Coronary artery (tissue), 2 donors: ENCODE measurements at places on chromosomes 7 and 10.

- no peak for DNase-seq
Measured at GRCh38 chr7:150356265-150356897, 12.2 kb upstream of the REPIN1 start.

GRCh38 chr10:114431414-114432135 is 27.3 kb upstream of the AFAP1L2 start:
- DNase-seq, result no peak

GRCh38 chr10:36712695-36713094 is 412.7 kb upstream of the ANKRD30A start:
- no peak for DNase-seq

DNA sequence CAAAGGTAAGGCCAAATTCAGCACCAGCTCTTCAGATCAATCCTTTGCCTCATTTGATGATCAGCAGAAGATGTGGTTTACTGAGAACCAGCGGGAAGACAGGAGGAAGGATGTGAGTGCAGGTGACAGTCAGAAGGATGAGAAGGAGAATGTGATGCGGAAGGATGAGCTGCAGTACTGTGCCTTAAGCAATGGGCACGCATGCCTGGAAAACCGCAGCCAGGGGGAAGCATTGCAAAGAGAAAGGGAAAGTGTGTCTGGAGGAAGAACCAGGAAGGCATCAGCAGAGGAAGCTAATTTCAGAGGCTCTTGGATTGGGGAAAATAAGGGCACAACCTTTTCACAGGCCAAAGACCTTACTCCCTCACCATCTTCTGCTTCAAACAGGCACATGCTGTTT is 25.7 kb downstream of the C10orf71 start:
- peak; percentile 38 for DNase-seq

GRCh38 chr7:127760436-127761031 is 108.5 kb downstream of the SND1 start:
- no peak for DNase-seq

DNA sequence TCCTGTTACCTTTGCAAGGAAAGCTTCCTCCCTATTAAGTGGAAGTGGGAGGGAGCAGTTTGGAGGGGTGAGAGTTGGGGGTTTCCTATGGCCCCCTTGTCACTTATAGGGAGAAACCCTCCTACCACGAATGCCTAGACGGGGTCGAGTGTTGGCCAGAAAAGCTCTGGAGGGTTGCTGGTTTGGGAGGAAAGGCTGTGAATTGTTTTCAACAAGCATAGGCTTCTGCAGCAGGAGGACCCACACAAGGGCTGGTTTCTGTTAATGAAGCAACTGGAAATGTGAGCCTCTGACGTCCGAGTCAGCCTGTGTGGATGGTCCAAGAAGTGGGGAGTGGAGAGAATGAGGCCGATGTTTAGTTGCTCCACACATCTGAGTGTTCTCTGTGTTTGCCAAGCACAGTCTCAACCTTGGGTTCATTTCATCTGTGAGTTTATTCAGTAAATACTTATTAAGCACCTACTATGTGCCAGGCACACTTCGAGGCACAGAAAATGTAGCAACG is 37.3 kb upstream of the LEP start:
- DNase-seq, result no peak

DNA sequence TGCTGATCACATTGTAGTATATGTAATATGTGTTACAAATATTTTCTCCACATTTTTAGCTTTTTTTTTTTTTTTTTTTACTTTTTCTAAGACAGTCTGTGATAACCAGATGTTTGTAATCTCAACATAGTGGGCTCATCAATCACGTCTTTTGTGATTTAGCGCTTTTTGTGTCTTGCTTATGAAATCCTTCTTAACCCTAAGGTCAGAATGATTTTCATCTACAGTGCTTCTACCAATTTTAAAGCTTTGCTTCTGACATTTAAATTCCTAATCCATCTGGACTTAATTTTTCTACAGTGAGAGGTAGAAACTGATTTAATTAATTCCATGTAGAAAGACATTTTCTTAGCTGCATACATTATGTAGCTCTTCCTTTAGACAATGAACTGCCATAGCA is 626.4 kb downstream of the TNS3 start:
- no peak for DNase-seq

- peak; percentile 60 for DNase-seq
Measured at GRCh38 chr10:43120116-43120928, 17.9 kb upstream of the CSGALNACT2 start.

DNA sequence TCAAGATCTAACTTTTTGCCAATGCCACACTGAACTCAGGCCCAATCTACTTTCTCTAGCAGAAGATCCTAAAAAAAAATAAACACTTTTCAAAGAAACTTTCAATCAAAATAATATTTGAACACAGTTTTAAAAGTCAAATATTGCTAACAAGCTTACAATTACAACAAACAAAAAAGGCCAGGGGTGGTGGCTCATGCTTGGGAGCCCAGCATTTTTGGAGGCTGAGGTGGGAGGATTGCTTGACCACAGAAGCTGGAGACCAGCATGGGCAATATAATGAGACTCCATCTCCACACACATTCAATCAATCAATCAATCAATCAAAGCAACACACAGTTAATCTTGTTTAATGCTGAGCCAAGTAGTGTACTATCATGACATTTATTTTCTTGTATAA is 149.2 kb downstream of the CYP26A1 start:
- DNase-seq, result no peak

GRCh38 chr7:13894377-13894776 is 95.1 kb downstream of the ETV1 start:
- no peak for DNase-seq

DNA sequence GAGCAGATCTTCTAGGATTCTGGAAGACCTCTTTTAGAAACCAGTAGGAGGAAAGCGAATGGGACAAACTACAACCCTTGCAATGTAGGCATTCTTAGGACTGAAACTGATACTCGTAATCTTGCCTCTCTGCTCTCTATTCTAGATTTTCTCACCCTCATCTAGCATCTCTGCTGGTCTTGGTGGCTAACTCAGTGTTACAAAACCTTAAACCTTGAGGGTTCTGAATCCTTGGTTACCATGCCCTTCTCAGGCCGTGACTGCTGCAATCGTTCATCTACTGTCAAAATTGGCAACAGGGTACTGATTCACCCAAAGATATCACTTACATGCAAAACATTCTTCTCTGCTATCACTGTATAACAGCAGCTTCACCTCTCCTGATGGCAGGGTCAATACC is 55.2 kb downstream of the SAMD9 start:
- DNase-seq, result no peak

GRCh38 chr7:152076324-152076821 is 50.9 kb downstream of the GALNT11 start:
- DNase-seq, result no peak

- peak; percentile 92 for DNase-seq
Measured at GRCh38 chr7:47571331-47572093, 10.4 kb downstream of the TNS3 start.

- no peak for DNase-seq
Measured at GRCh38 chr10:120600871-120601649, 144.0 kb downstream of the PLPP4 start.

- no peak for DNase-seq
Measured at GRCh38 chr7:100835903-100836811, 8.8 kb upstream of the EPHB4 start.

GRCh38 chr7:116572036-116572435 is 47.2 kb downstream of the CAV1 start:
- DNase-seq, result no peak

GRCh38 chr10:69406816-69407580 is 9.7 kb downstream of the TACR2 start:
- DNase-seq, result no peak

DNA sequence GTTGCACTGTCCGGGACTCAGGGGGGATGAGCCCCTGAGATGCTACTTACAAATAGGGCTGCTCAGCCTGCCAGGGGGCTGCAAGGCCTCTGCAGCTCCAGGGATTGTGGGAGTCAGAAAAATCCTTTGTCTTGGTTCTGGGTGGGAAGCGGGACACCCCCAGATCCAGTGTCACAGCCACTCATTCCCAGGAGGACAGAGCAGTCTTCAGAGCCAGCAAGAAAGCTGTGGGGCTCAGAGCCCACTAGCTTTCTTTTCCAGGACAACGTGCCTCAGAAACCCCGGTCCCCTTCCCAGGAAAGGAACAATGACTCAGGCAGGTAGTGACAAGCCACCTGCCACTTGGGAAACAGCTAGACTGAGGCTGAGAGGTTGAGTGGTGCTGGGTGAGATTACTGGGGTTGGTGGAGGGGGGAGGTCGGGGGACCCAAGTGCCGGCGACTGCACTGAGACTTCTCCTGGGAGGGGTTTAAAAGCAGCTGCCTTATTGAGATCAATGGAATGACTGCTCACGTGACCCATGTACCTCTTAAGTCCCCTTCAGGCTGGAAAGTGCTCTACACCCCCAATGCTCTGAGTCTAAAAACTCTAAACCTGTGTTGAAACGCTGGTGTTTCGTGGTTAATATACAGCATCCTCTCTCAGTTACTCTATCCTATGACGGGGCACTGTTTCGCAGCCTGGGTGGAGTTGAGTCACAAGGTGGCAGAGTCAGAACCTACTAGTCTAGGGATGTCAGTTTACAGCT is 123.6 kb downstream of the UBE2H start:
- DNase-seq, result no peak

- no peak for DNase-seq
Measured at GRCh38 chr10:11755512-11756263, 13.5 kb downstream of the ECHDC3 start.

DNA sequence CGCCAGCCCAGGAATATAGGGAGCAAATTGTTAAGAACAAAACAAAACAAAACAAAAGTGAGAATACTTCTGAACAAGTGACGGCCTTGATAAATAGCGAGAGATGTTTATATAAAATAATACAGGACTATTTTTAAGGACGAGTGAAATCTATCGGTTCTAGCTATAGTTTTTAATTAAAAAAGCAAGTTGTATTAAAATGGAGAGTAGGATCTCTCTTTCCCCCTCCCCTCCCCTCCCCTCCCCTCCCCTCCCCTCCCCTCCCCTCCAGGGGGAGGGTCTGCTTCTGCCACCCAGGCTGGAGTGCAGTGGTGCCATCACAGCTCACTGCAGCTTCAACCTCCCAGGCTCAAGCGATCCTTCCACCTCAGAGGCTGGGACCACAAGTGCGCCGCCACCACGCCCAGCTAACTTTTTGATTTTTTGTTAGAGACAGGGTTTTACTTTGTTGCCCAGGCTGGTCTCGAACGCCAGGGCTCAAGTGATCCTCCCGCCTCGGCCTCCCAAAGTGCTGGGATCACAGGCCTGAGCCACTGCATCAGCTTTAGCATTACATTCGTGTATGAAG is 440 bp upstream of the TCAF1 start:
- no peak for DNase-seq

- no peak for DNase-seq
Measured at GRCh38 chr10:110973400-110973799, 54.0 kb downstream of the SHOC2 start.

DNA sequence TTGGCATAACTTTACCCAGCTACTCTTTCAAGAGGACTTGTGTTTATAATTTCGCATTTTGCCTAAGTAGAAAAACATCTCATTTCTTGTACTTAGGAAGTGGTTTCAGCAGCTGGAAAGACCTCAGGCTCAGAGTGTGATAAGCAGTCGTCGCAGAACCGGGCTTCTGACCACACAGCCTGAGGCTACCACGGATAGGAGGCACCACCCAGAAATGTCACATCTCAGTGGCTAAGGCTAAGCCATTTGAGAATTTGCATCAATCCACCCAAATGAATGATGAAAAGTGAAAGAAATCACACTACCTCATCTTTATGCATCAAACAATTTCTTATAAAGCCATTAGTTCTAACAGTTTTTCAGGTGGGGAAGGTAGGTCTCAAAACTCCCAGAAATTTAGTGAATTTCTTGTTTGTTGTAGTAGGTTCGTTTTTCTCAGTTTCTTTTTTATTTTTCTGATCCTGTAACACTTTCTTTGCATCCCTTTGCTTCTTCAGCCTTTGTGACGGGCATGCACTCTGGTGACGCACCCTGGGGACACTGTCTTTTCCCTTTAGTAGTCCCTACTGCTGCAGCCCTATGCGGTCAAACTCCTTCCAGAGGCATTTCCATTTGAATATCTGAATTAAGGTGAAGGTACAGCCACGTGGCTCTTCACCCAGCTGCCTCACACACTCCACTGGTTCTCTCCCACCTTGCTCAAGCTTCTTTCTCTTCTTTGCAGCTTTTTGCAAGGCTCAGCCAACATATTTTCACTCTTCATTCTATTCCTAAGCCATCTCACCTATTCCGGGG is 68.5 kb downstream of the MAP3K8 start:
- no peak for DNase-seq

DNA sequence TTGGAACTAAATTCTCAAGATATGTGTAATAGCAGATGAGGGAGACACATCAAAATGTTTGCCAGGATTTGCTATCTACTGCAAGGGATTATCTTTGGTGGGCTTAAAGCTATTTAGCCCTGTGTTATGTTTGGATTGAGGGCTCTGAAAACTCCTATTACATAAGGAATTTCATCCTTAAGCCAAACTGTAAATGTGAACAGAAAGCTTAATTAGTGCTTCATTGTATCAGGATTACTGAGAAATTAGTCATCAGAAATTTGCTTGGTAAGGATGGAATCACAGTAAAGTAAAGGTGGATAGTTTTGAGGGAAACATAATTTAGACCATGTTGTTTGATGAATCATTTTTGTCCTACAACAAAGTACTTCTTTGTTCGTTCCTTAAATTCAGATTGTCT is 8.3 kb downstream of the ANKRD7 start:
- DNase-seq, result no peak

GRCh38 chr7:91230503-91230902 is 33.7 kb upstream of the FZD1 start:
- DNase-seq, result no peak

GRCh38 chr7:90828601-90829000 is 232.5 kb downstream of the CDK14 start:
- no peak for DNase-seq

- DNase-seq, result no peak
Measured at GRCh38 chr7:136104269-136104603, 127.1 kb upstream of the MTPN start.
